NCI-H2081 (cell line): ENCODE measurements at places on chromosomes 7 and 10.

DNA sequence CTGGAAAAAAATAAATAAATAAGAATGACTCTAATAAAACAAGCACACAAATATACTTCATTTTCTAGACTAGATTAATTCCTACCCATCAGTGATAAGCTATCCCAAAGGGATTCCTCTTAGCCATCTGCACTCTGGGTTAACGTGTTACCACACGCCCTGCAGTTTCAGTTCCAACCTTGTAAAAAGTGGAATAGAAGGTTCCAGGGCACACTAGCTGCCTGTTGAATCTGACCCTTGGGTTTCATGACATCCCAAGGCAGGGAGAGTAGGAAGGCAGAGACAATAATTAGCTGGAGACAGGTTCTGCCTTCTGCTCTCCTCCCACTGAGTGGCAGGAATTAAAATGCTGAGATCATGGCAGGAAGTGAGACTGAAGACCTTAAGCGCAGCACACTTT lies 33.5 kb downstream of the SLC37A3 start:
- DNase-seq: no peak

DNA sequence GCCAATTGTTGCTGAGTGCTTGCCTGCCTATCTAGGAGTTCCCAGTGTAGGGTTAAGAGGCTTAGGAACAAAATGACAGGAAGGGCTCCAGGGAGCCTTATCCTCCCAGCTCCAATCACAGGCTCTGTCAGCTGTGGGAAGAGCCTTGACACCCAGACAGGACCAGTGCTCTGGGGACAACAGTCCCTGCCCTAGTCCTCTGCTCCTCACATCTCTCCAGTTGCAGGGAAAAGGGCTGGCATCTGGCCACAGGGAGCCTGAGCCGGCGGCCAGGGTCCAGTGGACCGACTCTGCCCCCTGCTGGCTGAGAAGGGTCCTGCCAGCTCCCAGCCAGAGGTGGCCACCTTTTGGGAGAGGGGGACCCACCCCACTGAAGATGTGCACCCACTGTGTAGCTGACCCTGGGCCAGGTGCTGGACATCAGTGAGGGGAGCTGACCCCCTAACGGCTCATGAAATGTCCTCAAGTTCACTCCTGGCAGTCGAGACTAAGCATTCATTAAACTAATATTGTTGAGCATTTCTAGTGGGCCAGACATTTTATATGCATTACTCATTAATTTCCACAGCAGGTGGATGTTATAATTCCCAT lies 17.6 kb downstream of the DNAJB12 start:
- peak; percentile 67 for DNase-seq

DNA sequence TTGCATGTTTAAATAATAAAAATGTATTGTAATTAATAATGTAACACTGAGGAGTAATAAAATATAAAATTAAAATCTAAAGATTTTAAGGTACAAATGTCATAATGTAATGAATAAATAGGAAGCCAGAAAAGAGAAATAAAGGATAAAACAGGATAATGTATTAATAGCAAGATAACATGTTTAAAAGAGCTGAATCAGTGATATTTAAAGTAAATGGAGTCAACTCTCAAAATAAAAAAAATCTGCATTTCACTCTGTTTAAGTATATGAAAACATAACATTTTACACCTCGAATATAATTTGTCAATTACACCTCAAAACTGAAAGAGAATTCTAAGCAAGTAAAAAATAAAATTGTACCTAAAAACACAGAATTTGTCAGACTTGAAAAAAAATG lies 44.1 kb downstream of the GRM3 start:
- DNase-seq: no peak

DNA sequence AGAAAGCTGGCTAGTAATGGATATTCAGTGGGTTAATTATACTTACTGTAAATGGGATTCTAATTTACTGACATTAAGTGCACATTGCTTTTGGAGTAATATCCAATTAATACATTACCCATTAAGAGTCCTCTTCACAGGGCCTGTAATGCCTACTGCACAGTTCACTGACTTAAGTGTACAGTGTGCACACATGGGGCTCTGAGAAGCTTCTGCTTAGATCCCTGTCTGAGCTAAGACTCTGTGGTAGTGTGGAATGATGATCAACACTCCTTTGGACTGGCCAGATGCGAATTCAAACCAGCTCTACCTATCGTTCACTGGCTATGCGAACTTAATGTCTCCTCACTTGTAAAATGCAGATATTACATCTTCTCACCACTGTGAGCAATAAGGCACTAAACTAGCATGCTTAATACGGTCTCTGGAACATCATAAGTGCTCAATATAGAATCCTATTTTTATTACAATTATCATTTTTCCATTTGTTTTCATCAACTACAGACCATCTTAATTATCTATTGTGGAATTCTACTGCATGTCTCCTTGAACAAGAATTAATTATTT lies 53.8 kb upstream of the SEC61G start:
- DNase-seq: no peak

DNA sequence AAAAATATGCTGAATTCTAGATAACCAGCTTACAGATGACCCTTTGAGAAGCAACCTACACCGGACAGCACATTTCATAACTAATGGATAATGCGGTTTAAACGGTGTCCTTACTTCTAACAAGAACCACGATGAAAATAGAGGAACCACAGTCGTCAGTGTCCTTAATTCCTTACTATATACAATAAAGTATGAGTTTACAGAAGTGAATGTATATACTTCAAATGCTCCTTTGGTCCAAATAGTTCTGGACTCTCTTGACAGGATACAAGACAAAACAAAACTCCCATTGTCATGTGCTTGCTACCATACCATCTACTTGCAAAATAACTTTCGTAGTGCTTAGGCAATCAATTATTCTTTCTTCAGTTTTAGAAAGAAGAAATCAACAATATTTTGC lies 2.4 kb downstream of the NAMPT start:
- DNase-seq: no peak

GRCh38 chr7:51226063-51226755 lies 90.4 kb downstream of the COBL start:
- DNase-seq: no peak

DNA sequence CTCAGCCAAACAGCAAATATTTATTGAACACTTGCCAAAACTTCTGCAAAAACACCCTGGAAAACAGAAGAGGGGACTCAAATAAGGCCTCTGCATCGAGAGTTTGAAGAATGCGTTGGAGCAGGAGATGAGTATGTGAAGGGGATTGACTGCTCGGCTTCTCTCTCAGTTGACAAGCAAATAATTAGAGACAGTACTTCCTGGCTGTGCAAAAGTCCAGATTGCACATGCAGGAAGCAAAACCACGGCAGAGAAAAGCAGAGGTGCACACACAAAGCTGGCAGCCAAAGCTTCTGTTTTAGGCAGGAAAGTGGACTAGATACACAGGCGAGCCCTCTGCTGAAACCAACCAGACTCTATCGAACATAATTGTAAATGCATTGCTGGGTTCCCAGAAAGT lies 343.6 kb upstream of the MGMT start:
- DNase-seq: no peak

GRCh38 chr10:12349629-12350166 lies 351 bp downstream of the CAMK1D start:
- no peak for DNase-seq

- no peak for DNase-seq
These were observed 29.0 kb downstream of the PRPF18 start for GRCh38 chr10:13615650-13616300.

- DNase-seq: no peak
These were observed 4.9 kb upstream of the NKX2-3 start for GRCh38 chr10:99527526-99528493.

DNA sequence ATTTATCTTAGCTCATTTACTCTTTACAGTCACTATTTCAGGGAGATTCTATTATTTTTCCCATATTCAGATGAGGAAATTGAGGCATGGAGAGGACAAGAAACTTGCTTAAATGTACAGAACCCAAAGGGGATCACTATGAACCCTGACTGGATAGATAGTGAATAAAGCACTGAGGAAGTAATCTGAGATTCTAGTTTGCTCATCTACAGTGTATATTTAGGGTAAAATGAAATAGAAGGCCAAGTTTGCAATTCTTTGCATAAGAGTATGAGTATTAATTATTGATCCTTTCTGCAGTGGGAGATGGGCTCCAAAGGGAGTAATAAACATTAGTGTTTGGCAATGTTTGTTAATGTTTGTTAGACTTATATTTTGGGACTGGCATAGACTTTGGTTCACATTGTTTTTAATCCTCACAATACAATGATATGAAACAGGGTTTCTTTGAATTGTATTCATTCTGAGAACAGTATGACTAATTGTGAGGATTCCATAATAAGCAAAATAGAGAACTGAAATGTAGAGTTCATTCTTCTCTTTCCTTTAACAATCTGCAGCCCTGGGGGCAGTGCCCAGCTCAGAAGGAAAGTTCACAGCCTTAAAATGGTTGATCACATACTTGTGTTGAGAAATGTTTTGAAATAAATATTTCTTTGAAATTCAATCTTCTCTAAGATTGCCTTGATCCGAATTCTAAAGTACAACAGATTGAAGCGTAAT lies 131.0 kb upstream of the ZNF804B start:
- DNase-seq: no peak

GRCh38 chr10:119290301-119291048 lies 83.1 kb downstream of the GRK5 start:
- DNase-seq: no peak

DNA sequence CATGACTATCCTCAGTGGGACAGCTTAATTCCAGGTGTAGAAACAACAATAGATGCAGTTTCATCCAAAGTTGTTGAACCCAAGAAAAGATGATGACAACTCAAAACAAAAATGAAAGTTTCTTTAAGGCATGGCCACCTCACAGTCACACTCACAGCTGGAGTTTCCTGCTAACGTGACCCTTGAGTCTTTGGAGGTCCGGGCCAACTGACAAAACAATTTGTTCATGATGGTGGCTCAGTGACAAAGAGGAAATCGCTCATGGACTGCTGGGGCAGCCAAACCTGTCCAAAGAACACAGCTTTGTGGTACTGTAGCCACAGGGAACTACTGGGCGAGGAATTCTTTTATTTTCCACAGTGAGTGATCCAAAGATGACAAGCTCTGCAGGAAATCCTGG lies 96.0 kb upstream of the JCAD start:
- DNase-seq: peak; percentile 1

DNA sequence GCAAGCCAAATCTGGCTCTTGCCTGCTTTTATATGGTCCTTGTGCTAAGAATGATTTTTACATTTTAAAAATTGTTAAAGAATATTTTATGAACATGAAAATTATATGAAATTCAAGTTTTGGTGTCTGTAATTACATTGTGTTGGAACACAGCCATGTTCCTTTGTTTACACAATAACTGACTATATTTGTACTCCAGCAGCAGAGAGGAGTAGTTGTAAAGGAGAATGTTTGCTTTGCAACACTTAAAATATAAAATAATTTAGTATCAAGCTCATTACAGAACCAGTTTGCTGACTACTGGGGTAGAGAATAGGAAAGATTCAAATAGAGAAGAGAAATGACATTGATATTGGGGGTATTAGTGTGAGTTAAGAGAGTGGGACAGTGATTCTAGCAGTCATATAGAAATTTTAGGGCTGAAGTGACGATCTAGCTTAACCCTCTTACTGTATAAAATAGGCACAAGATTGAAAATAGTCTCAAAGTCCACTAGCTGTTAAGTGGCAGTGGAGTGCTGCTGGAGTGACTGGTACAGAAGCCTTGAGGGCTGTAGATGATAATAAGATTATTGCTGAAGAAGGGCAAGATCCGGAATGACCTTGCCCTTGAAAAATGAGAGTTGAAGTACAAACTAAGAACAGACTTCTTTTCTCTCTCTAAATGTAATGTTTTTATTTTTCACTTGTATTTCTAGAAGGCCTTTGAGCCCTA lies 28.2 kb downstream of the SGPL1 start:
- DNase-seq: peak; percentile 26

GRCh38 chr7:69285854-69286253 lies 312.4 kb upstream of the AUTS2 start:
- no peak for DNase-seq

DNA sequence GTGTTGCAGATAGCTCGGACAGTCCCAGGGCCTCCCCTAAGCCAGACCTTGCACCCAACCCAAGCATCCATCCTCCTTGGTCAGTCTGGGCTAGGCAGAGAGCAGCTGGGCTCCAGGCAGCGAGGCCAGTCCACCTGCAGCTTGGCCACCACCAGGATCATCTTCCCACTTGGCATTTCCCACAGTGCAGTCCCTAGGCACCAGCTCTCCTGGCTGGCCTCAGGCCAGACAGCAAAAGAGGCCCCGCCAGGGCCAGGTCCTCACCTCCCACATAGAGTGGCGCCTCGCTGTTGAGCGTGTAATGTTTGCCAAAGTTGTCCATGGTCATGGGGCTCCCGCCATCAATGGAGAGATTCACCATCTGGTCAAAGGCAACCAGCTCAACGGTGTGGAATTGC lies 171.7 kb downstream of the LCOR start:
- DNase-seq: no peak

DNA sequence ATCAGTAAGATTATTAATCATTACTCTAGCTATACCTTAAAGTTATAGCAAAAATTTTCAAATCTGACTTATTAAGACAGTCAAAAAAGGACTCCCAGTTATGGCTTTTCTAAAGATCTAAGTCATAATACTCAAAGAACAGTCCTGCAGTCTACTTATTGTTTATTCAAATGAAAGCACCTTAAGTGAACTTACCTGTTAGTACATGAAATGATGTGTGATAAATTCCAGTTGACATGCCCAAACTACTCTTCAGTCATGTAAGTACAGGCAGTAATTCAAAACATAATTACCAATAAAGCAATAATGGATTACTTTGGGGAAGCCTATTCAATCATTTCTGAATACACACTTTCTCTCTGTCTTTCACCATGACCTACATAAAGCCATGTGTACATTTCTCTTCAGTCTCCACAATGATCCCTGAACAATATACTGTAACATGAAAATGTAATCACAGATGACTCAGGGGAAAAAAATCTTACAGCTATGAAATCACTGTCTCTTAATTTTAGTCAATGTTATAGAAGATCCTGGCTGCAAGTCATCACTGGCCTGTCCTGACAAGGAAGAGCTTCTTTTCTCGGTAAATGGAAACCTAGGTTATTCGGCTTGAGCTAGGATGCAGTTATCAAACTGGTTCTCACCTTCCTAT lies 420.7 kb upstream of the LRRTM3 start:
- no peak for DNase-seq

GRCh38 chr7:24395512-24395911 lies 111.5 kb downstream of the NPY start:
- DNase-seq: no peak

- no peak for DNase-seq
These were observed 35.5 kb upstream of the BICC1 start for GRCh38 chr10:58477122-58477521.
